ACHN (cell line): ENCODE measurements at places on chromosomes 3 and 15.

DNA sequence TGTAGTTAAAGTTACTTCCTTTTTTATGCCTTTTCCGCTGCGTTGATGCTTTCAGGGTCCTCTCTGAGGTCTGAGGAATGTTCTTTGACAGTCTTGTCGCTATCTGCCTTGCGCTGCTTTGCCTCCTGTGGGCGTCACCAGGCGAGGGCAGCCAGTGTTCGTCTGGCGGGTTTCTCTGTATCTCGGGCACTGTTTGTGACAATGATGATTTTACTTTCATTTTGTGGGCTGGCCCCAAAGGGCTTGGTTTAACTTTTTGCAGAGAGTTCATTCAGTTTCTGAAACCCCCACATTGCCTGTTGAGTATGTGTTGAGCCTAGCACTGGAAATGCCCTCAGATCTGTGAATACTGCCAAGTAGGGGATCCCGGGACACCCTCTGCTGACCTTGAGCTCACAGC is 24.6 kb upstream of the SACM1L start:
- DNase-seq, result no peak

- no peak for DNase-seq
These were observed 40.7 kb downstream of the KBTBD12 start for GRCh38 chr3:127955728-127956127.

GRCh38 chr3:148911592-148911991 is 46.5 kb downstream of the CPA3 start:
- DNase-seq, result no peak

GRCh38 chr3:10992017-10992942 is at the start of gene SLC6A1:
SLC6A1 (plus strand) TSS chr3:10992748; CDS start chr3:11017212, 24,464 bp downstream.
- peak; percentile 27 for DNase-seq

- no peak for DNase-seq
These were observed 465.6 kb upstream of the TPRG1 start for GRCh38 chr3:188706176-188706575.

DNA sequence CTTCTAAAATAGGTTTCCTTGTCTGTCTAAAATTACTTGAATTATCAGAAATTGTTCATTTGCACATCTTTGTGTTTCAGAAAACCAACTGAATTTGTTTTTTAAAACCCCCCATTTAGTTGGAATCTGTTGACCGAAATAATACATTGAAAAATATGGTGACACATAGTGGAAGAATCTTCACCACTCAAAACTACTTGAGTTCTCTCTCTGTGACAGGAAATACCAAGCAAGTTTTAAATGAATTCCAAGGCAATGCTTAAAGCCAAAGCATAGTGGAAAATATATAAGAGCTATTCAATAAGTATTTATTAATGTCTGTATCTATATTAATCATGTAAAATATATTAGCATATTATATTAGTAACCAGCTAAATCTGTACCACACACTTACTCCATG is 224.9 kb upstream of the COL8A1 start:
- DNase-seq, result peak; percentile 72

GRCh38 chr3:41175365-41175764 is 23.9 kb upstream of the CTNNB1 start:
- DNase-seq, result no peak
